ENCODE measurements at places on chromosomes 2 and 18.

DNA sequence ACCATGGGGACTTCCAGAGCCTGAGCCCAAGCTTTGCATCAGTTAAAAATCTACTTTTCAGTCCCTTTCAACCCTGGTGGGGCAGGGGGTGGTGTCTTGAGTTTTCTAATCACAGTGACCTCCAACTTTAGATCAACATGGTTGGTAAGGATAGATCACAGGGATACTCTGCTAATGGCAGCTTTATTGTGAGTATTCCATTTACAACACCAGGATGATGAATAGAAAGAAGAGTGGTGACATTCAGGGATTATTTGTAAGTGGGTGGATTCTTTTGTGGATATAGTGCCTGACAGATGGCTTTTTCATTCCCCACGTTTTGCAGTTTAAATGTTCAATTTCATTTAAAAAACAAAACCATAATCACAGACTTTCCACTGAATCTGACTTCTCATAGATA lies 51.3 kb downstream of the ZNF532 start:
- DNase-seq: no peak

DNA sequence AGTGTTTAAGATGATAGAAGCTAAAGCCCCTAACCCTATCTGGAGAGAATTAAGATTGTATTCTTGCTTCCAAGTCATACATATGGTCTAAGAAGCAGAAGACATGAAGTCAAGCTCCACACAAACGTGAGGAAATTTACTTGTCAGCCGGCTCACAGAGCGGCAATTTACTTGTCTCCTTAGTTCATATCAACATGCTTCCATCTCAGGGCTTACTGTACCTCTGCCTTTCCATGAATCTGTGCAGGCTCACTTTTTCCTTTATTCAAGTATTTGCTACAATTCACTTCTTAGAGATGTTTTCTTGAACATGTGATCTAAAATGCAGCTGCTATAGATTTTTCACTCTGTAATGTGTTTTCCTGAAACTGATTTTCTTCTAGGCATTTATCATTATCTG lies 1386.4 kb downstream of the LRP1B start:
- DNase-seq: no peak

DNA sequence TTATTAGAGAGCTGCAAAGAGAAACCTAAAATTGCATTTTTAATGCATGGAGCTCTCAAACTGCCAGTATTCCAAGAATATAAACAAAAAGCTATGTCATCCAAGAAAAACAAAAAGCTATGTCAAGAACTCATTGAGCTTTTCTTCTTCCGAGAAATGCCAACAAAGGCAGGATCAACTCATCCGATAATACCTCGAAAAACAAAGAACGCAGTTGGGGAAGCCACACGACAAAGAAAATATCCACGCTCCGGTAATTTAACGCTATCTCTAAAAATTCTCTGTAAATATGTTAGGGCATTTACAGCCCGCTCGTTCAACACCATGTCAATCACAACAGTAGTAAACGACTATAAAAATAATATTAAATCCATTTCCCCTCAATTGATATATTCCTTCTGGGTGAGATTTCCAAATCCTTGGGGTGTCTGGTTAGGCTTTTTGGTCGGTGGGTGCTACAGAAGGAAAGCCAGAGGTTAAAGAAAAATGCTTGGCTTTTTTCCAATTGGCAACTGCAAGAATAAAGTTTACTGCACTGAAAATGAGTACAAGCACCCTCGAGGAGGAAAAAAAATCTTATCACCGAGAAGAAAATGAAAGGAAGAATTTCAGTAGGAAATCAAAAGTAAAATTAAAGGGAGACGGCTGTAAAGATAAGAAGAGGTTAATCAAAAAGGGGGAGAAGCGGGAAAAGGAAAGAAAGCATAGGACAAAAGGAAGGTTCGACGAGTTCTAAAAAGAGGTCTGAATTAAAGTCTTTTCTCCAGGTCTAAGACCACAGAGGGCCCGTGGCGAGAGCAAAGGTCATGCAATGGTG lies 856 bp downstream of the TIA1 start:
- no peak for DNase-seq

DNA sequence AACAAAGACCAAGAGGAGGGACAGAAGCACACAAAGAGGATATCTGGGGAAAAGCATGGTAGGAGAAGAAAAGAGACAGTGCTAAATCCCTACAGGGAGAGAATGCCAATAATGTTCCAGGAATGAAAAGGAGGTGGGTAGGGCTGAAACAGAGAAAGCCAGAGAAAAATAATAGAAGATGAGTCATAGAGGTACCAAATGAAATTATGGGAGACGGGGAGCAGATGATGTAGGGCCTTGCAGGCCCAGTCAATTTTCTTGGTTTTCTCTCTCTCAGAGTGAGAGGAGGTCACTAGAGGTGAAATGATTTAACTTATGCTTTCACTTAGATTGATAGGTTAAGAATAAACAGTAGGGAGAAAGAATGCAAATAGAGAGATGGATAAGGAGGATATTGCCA lies 61.5 kb downstream of the RPRM start:
- DNase-seq: no peak

- no peak for DNase-seq
Measured at GRCh38 chr2:51263951-51264350, 232.0 kb upstream of the NRXN1 start.

DNA sequence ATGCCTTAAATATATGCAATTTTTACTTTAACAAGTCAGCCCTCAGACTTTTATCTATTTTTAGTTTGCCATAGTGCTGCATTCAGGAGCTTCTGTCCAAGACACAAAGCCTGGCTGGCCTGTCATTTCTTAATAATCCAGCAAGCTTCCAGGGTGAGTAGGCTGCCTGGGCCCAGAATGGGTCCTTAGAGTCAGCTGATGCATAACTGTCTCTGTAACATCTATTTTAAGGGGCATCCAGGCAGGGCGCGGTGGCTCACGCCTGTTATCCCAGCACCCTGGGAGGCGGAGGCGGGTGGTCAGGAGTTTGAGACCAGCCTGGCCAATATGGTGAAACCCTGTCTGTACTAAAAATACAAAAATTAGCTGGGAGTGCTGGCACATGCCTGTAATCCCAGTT lies 11.8 kb upstream of the GNLY start:
- DNase-seq: no peak

DNA sequence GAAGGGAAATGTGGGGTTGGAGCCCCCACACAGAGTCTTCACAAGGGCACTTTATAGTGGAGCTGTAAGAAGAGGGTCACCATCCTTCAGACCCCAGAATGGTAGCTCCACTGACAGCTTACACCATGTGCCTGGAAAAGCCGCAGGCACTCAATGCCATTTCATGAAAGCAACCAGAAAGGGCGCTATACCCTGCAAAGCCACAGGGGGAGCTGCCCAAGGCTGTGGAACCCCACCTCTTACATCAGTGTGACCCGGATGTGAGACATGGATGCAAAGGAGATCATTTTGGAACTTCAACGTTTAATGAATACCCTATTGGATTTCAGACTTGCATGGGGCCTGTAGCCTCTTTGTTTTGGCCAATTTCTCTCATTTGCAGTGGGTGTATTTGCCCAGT lies 694.7 kb downstream of the CBLN2 start:
- DNase-seq: no peak

GRCh38 chr18:56576826-56577573 lies 61.4 kb downstream of the TXNL1 start:
- DNase-seq: no peak

- DNase-seq: no peak
Measured at GRCh38 chr2:148802448-148803220, 72.4 kb upstream of the KIF5C start.

GRCh38 chr2:180222644-180223043 lies 215.5 kb upstream of the CWC22 start:
- no peak for DNase-seq

DNA sequence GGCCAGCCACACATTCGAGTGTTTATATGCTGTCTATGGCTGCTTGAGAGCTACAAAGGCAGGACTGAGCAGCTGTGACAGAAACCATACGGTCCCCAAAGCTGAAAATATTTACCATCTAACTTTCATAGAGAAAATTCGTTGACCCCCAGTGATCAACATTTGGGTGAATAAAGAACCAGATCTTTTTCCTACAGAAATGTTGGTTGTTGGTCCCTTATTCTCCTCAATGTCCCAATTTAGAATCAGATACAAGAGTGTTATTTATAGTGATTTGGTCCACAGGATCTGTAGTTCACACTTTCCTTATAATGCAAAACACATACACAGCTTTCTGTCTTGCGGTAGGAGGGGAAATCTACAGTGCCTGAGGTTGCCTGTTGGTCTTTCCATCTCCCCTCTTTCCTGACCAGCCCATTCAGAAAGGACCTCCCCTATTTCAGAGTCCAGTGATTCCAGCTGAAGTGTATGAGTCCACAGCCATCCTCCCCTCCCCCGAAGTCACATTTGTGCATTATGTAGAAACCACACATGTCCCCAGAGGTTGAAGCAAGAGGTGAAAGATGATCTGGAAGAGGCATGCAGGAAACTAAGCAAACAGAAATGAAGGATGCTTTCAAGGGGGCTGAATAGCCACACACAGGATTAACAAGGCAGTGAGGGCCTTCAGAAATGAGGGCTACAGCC lies 61.9 kb downstream of the SPRED2 start:
- no peak for DNase-seq

- no peak for DNase-seq
Measured at GRCh38 chr2:8022908-8023640, 658.8 kb upstream of the ID2 start.

DNA sequence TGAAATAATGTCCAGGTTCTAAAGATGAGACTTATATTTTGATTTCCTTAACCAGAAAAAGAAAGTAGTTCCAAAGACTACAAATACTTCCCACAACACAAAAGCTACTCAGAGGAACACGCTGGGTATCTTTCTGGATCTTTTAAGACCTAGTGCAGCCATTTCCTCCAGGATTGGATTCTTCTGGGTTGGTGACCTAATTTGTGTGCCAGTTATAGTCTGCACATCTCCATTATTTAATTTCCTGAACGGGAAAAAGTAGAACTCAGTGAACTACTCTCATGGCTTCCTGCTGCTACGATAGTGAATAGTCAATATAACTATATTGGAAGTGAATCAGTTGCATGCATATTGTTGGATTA lies 1.5 kb downstream of the TMEM87B start:
- no peak for DNase-seq

GRCh38 chr2:43905871-43906270 lies 67.1 kb downstream of the ABCG8 start:
- DNase-seq: no peak

DNA sequence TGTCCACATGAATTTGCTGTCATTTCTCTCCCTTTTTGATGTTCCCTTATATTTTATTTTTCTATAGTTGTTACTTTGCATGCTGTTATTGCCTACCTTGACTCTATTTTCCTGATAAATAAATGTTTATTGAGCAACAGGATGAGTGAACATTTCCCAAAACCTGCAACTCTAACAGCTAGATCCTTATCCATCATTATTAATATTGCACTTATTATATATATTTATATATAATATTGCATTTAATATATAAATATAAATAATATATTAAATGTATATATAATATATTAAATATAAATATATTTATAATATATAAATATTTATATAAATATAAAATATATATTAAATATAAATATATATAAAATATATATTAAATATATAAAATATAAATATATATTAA lies 436.1 kb upstream of the MMADHC start:
- DNase-seq: no peak

GRCh38 chr2:86821306-86821705 lies 30.6 kb upstream of the CD8A start:
- no peak for DNase-seq

DNA sequence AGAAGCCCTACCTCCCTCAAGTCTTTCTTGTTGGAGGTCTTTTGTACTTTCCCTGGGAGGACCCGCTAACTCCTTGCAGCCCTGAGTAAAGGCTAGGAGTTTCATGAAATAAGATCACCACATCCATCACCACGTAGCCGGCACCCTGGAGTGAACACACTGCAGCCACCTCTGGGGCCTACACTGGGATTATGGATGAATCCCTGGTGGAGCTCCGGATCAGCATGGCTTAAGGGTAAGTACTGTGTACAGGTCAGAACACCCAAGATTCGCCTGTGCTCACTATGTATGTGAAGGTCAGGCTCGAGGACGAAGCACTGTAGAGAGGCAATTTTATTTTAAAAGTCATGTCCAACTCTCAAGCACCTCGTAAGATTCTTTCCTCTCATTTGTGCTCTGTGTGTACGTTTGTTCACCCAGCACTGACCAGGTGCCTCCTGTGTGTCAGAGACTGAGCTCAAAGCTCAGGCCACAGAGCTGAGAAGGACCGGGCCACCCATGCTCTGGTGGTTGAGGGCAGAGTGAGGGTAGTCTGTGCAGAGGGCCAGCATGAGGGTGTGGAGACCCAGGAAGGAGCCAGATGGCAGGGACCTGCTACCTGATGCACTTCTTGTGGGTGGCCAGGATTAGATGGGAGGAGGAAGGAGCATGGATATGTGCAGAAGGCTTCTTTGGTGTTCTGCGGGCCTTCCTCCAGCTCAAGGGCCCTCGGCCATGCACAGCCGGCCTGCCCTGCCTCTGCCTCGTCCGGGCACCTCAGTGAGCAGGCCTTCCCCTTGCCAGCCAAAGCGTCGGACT lies 66.7 kb upstream of the TFCP2L1 start:
- no peak for DNase-seq

DNA sequence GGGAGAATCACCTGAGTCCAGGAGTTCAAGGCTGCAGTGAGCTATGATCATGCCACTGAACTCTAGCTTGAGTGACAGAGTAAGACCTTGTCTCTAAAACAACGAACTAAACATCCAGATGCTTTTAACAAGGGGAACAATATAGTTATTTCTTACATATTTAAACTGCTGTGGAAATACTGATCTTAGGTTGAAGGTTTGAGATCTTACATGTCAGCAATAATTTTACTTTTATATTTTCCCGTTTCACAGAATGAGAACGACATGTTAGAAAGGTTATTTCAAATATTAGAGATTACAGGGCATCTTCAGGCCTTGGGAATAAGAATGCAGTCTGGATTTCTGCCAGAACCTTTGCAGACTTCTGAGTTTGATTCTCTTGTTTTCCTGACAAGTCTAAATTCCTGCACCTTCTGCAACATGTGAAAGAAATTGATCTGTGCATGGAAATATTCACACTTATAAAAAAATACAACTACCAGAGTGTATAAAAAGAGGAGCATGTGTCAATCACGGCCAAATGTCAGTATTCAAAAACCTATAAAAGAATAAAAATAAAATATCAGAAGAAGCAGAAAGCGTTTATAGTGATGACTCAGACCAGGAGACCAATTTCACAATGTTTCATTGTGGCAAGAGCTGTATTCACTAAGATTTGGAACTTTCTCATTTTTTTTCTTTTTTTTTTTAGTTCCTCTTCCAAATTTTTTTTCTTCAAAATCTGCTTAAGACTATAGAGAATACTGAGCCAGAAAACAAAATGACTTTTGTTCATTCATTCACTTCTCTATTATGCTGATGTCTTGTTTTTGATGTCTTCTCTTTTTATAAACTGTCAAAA lies 29.6 kb downstream of the COLEC12 start:
- DNase-seq: no peak

- DNase-seq: no peak
Measured at GRCh38 chr2:23696752-23697045, 230.2 kb downstream of the ATAD2B start.

DNA sequence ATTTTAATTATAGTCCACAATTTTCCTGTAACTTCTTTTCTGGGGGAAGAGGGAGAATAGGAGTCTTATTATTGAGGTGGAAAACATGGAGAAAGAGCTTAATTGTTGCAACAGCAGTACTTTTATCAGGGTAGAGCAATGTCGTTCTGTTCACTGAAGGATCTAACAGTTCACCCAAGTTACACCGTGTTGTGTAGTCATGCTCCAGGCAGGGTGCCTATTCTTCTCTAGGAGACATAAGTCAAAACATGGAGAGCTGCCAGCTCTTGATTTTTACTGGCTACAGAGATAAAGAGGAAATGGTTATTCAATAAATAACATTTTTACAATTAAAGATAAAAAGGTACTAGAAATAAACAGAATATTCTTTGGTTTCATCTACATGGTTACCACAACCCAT lies 594.3 kb upstream of the NETO1 start:
- DNase-seq: no peak

Data from GM12891 (cell line).